Astrocyte (in vitro differentiated cells and primary cell): ENCODE measurements at places on chromosomes 2 and 18.

- peak; percentile 92 for DNase-seq
- H3K27ac ChIP-seq = peak overlapping the region; percentile 58
- H3K4me1 ChIP-seq = peaks cover 43% of the 10 kb centered on the region
- no peaks in the 10 kb centered on the region for H3K36me3 ChIP-seq
- H3K4me3 ChIP-seq = no peak overlapping the region
These were observed 48.6 kb upstream of the RAPH1 start for GRCh38 chr2:203583701-203584100.

- H3K27me3 ChIP-seq = no peaks in the 10 kb centered on the region
- DNase-seq = peak; percentile 80
- H3K36me3 ChIP-seq = no peaks in the 10 kb centered on the region
- H3K4me3 ChIP-seq = peak overlapping the region; percentile 54
- H3K4me1 ChIP-seq = peaks cover 39% of the 10 kb centered on the region
These were observed 5.5 kb upstream of the ID2 start for GRCh38 chr2:8676191-8676920.

GRCh38 chr2:129347486-129348217, 631.8 kb upstream of the RAB6C start:
- H3K36me3 ChIP-seq = no peaks in the 10 kb centered on the region
- no peaks in the 10 kb centered on the region for H3K27me3 ChIP-seq
- no peak for DNase-seq
- no peak overlapping the region for H3K27ac ChIP-seq
- H3K4me3 ChIP-seq = no peak overlapping the region

- no peaks in the 10 kb centered on the region for H3K4me1 ChIP-seq
- H3K27me3 ChIP-seq = peaks cover 4% of the 10 kb centered on the region
- H3K36me3 ChIP-seq = no peaks in the 10 kb centered on the region
- H3K27ac ChIP-seq = no peak overlapping the region
- no peak for DNase-seq
These were observed 9.2 kb downstream of the LGALSL start for GRCh38 chr2:64462940-64463700.

GRCh38 chr2:54899576-54900200, 150.6 kb downstream of the RTN4 start:
- no peak overlapping the region for H3K4me3 ChIP-seq
- peaks cover 15% of the 10 kb centered on the region for H3K4me1 ChIP-seq
- H3K27ac ChIP-seq = no peak overlapping the region
- H3K27me3 ChIP-seq = no peaks in the 10 kb centered on the region
- H3K36me3 ChIP-seq = no peaks in the 10 kb centered on the region
- peak; percentile 33 for DNase-seq

DNA sequence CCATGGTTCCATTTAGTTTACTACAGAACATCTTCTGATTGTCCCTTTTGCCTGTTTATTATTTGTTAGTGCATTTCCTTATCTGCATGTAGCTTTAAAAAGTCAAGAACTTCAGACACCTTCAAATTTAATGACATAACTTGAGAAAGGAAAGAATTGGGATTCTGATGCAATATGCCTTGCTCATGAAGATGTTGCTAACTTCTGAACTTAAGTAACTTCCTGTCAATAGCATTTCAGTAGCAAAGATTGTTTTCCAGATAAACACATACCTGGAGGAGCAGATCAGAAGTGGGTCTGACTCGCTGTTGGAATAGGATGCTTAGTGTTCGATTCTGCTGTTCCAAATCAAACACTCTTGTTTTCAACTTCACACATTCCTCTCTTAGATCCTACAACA, 190.2 kb upstream of the LYPD1 start:
- no peaks in the 10 kb centered on the region for H3K27me3 ChIP-seq
- H3K4me3 ChIP-seq = no peak overlapping the region

GRCh38 chr2:6524691-6525474, 340.8 kb downstream of the CMPK2 start:
- H3K4me3 ChIP-seq = no peak overlapping the region
- H3K4me1 ChIP-seq = peaks cover 7% of the 10 kb centered on the region
- H3K27ac ChIP-seq = no peak overlapping the region
- no peaks in the 10 kb centered on the region for H3K36me3 ChIP-seq
- no peaks in the 10 kb centered on the region for H3K27me3 ChIP-seq

DNA sequence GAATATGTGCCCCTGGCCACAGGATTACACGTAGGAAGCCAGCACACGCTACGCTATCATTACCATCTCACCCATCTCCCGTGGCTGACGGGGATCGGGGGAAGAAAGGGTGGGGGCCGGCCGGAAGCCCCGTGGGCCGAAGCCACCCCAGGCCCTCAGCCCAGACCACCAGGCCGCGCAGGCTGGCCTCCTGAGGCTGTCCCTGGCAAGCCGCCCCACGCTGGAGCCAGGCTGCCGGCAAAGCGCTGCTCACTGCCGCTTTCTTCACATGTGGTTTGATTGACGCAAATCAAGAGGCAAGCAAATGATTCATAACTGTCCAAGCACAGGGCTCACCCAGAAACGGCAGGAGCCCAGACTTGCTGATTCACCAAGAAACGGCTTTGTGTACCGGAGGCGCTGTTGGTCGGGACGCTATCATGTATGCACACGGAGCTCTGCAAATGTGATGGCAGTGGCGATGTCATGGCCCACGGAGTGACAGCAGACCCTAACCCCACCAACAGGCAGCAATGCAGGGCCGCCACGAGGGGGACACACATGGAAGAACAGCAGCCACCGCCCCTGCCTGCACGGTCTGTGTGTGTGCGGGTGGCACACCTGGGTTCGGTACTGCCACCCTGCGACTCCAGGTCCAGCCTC, 125.7 kb downstream of the HDAC4 start:
- peaks cover 39% of the 10 kb centered on the region for H3K4me1 ChIP-seq
- H3K36me3 ChIP-seq = no peaks in the 10 kb centered on the region
- peak overlapping the region; percentile 38 for H3K4me3 ChIP-seq
- no peaks in the 10 kb centered on the region for H3K27me3 ChIP-seq
- peak; percentile 97 for DNase-seq

GRCh38 chr2:28678944-28679343, 72.7 kb upstream of the PPP1CB start:
- H3K4me3 ChIP-seq = no peak overlapping the region
- H3K27me3 ChIP-seq = no peaks in the 10 kb centered on the region
- peaks cover 33% of the 10 kb centered on the region for H3K4me1 ChIP-seq
- H3K27ac ChIP-seq = no peak overlapping the region
- H3K36me3 ChIP-seq = no peaks in the 10 kb centered on the region

GRCh38 chr2:220815698-220816097, 756.4 kb downstream of the EPHA4 start:
- no peak overlapping the region for H3K27ac ChIP-seq
- H3K4me1 ChIP-seq = peaks cover 14% of the 10 kb centered on the region
- H3K4me3 ChIP-seq = no peak overlapping the region
- DNase-seq = no peak
- H3K27me3 ChIP-seq = no peaks in the 10 kb centered on the region
- H3K36me3 ChIP-seq = no peaks in the 10 kb centered on the region

DNA sequence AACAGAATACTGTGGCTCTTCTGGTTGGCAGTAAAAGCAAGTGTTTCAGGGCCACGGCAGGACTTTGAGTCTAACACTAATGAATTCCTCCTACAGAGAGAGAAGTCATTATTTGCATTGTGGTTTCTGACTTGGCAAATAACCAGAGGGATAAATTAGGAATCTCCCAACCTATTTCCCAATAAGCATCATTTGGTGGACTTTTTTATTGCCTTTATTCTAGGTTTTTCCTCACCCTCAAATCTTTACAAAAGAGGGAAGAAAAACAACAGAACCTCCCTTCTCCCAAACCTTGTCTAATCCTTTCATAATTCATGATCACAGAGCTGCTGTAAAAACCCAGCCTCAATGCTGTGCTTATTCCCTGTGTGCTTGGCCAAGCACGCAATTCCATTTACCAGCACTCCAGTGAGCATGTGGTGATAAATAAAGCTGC, 179.7 kb downstream of the AGPS start:
- no peaks in the 10 kb centered on the region for H3K36me3 ChIP-seq
- no peak overlapping the region for H3K27ac ChIP-seq
- DNase-seq = peak; percentile 60
- H3K27me3 ChIP-seq = no peaks in the 10 kb centered on the region
